Retina (tissue), 1 donor: ENCODE measurements at places on chromosomes 5 and 9.
A peak's percentile ranks its signal among the peaks of the same experiment; 100 is the strongest.

GRCh38 chr5:132662925-132663770 lies 5.2 kb downstream of the IL13 start:
- no peak for DNase-seq

GRCh38 chr5:56369361-56369811 lies 136.3 kb upstream of the ANKRD55 start:
- no peak for DNase-seq

- DNase-seq: no peak
These were observed 70.6 kb downstream of the MAST4 start for GRCh38 chr5:66666778-66667177.

DNA sequence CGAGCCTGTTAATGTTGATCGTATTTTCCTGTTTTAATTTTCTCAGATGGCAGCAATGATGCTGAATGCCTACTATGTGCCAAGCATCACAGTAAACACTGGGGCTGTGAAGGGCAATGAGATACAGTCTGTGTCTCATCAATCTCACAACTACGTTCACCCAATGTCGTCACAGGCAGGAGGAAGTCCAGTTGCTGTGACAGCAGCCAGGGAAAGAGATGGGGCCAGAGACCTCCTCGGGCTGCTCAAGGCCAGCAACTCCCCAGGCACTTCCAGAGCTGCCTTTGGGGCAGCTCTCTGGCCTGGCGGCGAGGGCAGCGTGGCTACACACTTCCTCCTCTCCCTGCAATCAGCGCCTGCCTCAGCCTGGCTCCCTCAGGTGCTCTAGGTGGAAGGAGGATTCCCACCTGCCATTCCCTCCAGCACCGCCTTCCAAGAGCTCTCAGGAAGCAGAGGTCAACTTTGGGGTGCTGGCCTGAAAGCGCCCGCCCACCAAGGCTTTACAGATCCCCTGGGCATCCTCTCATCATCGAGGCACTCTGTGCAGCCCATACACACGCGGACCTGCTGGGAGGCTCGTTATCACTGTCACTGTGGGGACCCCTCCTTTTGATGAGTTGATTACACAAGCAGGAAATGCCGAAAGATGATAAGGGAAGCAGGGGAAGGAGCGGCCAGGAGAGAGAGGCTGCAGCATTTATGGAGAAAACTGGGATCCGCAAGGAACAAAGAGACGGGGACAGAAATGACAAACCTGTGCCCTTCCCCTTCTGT lies 159.2 kb downstream of the ZDHHC21 start:
- DNase-seq: peak; percentile 30

- no peak for DNase-seq
These were observed 44.1 kb upstream of the OLFM1 start for GRCh38 chr9:135043345-135043744.

GRCh38 chr5:761059-761771 lies 23.3 kb downstream of the ZDHHC11B start:
- DNase-seq: peak; percentile 2

DNA sequence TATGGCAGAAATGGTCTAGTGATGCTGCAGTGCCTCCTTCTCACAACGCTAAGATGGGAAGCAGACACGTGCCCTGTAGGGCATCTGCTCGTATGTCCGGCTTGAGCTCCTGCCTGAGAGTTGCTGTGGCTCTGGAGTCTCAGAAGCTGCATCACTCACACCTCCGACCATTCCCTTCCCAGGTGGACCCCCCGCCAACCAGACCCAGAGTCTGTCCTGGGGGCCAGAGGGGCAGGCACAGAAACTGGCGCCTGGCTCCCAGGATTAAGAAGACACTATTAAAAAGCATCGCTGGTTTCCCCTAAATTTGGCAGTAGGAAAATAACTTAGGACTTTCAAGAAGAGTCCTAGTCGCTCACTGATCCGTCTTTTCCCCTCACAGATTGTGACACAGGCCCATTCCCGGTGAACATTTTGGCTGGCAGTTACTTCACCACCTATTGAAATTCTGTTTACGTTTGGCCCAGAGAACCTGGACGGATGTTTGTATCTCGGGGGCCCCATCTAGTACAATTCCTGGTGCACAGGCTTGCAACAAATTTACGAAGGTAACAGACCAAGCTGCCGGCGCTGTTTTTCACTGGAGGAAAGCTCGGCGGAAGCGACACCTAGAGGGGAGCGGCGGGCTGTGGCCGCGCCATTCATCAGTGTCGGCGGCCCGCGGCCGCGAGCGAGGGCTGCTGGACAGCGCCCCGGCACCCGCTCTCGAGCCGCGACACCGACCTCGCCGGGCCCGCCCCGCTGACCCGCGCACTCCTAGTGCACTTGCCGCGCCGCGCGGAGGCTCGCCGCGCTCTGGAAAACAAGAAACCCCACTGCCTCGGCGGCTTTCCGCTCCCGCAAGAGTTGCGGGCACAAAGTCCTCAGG lies 1.6 kb downstream of the FSTL4 start:
- no peak for DNase-seq

GRCh38 chr5:159826351-159827214 lies 89.7 kb upstream of the ADRA1B start:
- no peak for DNase-seq
